ENCODE measurements at places on chromosomes 2 and 18.

DNA sequence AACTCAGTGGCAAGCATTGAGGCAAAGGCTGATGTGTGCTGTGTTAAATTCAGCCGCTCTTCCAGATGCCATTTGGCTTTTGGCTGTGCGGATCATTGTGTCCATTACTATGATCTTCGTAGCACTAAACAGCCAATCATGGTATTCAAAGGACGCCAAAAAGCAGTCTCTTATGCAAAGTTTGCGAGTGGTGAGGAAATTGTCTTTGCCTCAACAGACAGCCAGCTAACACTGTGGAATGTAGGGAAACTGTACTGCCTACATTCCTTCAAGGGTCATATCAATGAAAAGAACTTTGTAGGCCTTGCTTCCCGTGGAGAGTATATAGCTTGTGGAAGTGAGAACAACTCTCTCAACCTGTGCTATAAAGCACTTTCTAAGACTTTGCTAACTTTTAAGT is 195.5 kb upstream of the RAB12 start:
- H3K27ac ChIP-seq, result no peak overlapping the region
- H3K27me3 ChIP-seq, result peaks cover 10% of the 10 kb centered on the region
- no peaks in the 10 kb centered on the region for H3K4me1 ChIP-seq
- no peak for DNase-seq
- H3K36me3 ChIP-seq, result peaks cover 2% of the 10 kb centered on the region
- no peak overlapping the region for H3K4me3 ChIP-seq

DNA sequence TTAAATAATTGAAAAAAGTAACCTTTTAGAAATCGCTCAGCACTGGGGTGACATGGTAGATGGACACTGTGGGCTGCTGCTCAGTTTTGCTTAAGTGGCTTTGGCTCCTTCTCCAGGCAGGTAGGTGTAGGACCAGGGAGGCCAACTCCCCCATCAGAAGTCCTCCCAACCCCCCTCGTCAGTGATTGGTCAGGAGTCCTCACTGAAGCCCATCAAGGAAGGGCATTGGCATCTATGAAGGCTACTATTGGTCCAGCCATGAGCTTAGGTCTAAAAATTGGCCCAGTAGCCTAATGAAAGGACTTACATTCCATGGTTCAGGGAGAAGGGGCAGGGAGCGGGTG is 34.7 kb downstream of the ST3GAL5 start:
- H3K4me3 ChIP-seq, result peak overlapping the region; percentile 82
- no peak for DNase-seq
- peak overlapping the region; percentile 98 for H3K27ac ChIP-seq
- H3K36me3 ChIP-seq, result peaks cover 30% of the 10 kb centered on the region
- H3K4me1 ChIP-seq, result peaks cover 63% of the 10 kb centered on the region

DNA sequence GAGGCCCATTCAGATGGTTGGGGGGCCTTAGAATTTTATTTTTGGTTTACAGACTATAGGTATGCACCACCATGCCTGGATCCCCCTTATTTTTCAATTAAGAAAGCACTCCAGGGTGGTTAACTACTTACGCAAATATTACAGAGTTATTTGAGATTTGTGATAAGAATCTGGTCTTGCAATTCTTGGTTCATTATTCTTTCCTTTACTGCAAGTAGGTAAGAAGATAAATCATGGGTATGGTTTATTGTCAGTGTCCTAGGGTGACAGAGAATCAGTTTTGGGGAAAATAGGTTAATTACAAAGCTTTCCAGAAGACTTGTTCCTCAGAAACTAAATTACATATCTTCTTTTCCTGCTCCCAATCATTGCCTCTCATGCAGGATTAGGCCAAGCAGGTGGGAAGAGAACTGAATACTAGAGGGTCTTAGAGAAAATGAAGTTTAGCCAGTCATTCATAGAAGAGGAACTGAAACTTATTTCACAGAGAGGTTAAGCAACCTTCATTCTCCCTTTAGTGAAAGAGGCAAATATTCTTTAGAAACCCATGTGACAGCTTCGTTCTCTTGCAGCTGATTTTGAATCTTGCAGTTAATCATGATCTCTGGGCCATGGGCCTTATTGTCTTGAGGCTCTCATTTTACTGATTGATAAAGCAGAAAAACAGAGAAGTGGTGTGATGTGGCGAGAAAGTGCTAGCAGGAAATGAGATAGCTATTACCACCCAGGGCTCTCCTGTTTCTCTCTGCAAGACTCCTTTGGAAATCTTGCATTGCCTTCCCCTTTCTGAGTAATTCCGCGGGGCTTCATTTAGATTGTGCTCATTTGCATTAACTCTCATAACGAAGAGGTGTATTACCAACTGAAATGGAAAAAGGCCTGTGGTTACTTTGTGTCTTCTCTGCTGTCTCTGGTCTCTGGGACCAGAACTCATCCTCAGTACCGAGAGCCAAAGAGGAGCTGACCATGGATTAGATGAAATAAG is 44.8 kb upstream of the ARHGAP25 start:
- H3K36me3 ChIP-seq, result no peaks in the 10 kb centered on the region
- no peak for DNase-seq
- H3K4me1 ChIP-seq, result no peaks in the 10 kb centered on the region
- no peak overlapping the region for H3K27ac ChIP-seq
- H3K27me3 ChIP-seq, result peaks cover 5% of the 10 kb centered on the region

- H3K4me1 ChIP-seq, result no peaks in the 10 kb centered on the region
- H3K4me3 ChIP-seq, result no peak overlapping the region
- no peak for DNase-seq
- H3K27ac ChIP-seq, result no peak overlapping the region
Measured at GRCh38 chr2:138654146-138654545, 126.0 kb downstream of the NXPH2 start.

DNA sequence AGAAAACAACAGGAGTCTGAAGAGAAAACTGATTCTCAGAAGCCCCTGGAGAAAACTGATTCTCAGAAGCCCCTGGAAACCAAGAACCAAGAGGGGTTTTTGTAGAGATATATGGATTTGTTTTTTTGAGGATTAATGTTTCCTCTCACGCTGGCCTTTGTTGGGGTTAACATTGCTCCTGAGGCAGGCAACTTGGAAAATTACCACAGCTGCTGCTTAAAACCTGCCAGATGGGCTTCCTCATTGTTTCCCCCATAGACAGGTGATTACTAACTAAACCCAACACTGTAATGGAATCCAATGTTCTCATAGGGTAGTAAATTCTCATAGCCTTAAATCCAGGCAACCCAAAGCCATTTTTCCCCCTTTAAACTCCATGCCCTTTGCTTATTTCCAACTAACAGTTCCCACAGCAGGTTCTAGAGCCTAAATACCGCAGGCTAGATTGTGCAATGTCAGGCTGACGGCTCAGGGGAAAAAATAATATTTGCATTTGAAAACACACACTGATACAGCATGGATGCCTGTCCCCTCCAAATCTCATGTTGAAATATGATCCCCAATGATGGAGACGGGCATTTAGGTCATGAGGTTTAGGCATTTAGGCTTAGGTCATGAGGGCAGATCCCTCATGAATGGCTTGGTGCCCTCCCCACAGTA is 272.3 kb upstream of the PKDCC start:
- H3K4me1 ChIP-seq, result no peaks in the 10 kb centered on the region
- H3K4me3 ChIP-seq, result no peak overlapping the region
- DNase-seq, result no peak
- H3K27me3 ChIP-seq, result peaks cover 71% of the 10 kb centered on the region
- no peaks in the 10 kb centered on the region for H3K36me3 ChIP-seq
- H3K27ac ChIP-seq, result no peak overlapping the region

DNA sequence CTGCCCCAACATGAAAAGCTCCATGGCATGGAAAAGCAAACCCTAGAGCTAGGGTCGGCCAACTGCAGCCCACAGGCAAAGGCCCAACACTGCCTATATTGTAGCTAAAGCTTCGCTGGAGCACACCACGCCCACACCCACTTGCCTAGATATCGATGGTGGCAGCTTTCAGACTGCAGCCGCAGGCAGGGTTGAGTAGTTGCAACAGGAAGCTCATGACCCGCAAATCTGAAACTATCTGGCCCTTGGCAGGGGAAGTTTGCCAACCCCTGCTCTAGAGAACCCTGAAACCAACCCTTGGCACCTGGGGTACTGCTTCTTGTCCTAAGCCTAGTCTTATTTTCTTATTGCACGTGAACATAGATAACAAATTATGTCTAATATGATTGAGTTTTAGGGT is 250.0 kb downstream of the SOX11 start:
- no peak overlapping the region for H3K4me3 ChIP-seq
- H3K36me3 ChIP-seq, result peaks cover 2% of the 10 kb centered on the region
- H3K27ac ChIP-seq, result no peak overlapping the region
- no peak for DNase-seq

GRCh38 chr2:12506846-12507245 is 209.9 kb upstream of the TRIB2 start:
- H3K4me1 ChIP-seq, result peaks cover 83% of the 10 kb centered on the region

GRCh38 chr2:230018153-230018552 is 50.6 kb downstream of the SLC16A14 start:
- H3K4me1 ChIP-seq, result no peaks in the 10 kb centered on the region
- no peak for DNase-seq
- no peaks in the 10 kb centered on the region for H3K27me3 ChIP-seq
- H3K36me3 ChIP-seq, result no peaks in the 10 kb centered on the region

DNA sequence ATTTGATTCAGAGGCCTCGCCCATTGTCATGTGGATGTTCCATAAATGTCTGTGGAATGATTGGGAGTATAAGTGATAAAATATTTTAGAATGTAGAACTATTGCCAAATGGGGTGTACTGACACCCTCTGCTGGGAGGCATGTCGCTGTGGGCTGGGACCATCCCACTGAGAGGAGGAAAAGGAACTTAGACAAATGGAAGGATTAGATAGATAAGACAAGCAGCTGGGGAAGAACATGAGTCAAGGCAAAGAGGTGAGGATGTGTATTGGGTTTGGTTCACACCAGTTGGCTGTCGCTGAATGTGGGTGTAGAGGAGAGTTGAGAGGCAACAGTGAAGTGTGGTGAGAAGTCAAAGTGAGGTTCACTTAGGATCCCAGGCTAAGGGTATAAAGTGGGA is 4.0 kb downstream of the C2orf74 start:
- peaks cover 18% of the 10 kb centered on the region for H3K36me3 ChIP-seq
- no peak overlapping the region for H3K27ac ChIP-seq
- no peak for DNase-seq
- no peaks in the 10 kb centered on the region for H3K27me3 ChIP-seq
- no peak overlapping the region for H3K4me3 ChIP-seq

GRCh38 chr2:225104321-225104720 is 62.1 kb upstream of the DOCK10 start:
- no peaks in the 10 kb centered on the region for H3K4me1 ChIP-seq
- no peak overlapping the region for H3K27ac ChIP-seq
- H3K27me3 ChIP-seq, result peaks cover 11% of the 10 kb centered on the region
- no peak overlapping the region for H3K4me3 ChIP-seq
- DNase-seq, result no peak

DNA sequence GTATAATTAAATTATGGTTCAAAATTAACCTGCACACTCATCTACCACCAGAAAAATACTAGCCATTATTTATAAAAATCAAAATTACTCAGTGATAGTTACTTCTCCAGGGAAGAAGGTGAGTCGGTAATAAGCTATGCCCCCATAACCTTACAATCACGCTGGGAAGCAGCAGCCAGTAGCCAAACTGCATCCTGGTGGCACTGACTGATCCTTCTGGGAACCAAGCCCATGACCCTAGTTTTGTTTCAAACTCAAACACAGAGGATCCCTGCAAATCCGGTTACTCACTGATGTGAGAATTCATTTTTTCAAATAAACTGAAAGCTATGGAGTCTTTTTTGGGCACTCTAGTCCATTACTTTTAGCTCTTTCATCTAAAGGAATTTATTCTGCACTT is 88.2 kb upstream of the VWC2L start:
- no peaks in the 10 kb centered on the region for H3K27me3 ChIP-seq
- H3K27ac ChIP-seq, result no peak overlapping the region
- DNase-seq, result no peak
- no peaks in the 10 kb centered on the region for H3K36me3 ChIP-seq

- no peaks in the 10 kb centered on the region for H3K27me3 ChIP-seq
- peak overlapping the region; percentile 11 for H3K27ac ChIP-seq
- peaks cover 41% of the 10 kb centered on the region for H3K36me3 ChIP-seq
- no peak overlapping the region for H3K4me3 ChIP-seq
- H3K4me1 ChIP-seq, result peaks cover 57% of the 10 kb centered on the region
- DNase-seq, result no peak
Measured at GRCh38 chr2:105890856-105891255, 146.1 kb downstream of the NCK2 start.

GRCh38 chr2:26477911-26478253 is at the start of gene OTOF:
OTOF (minus strand) TSS chr2:26478124.
- H3K4me1 ChIP-seq, result peaks cover 7% of the 10 kb centered on the region
- no peaks in the 10 kb centered on the region for H3K36me3 ChIP-seq
- H3K4me3 ChIP-seq, result peak within 1 kb of the TSS; percentile 75
- H3K27ac ChIP-seq, result peak within 1 kb of the TSS; percentile 86

- H3K4me3 ChIP-seq, result no peak overlapping the region
- peaks cover 13% of the 10 kb centered on the region for H3K36me3 ChIP-seq
- no peak overlapping the region for H3K27ac ChIP-seq
- DNase-seq, result no peak
Measured at GRCh38 chr2:183126635-183127034, 2.4 kb downstream of the NUP35 start.
